ENCODE measurements at places on chromosomes 3 and 15.
A peak's percentile ranks its signal among the peaks of the same experiment; 100 is the strongest.

GRCh38 chr3:16143861-16144447 is 30.5 kb upstream of the GALNT15 start:
- DNase-seq = no peak
- no peak overlapping the region for H3K4me3 ChIP-seq
- H3K27ac ChIP-seq = no peak overlapping the region

DNA sequence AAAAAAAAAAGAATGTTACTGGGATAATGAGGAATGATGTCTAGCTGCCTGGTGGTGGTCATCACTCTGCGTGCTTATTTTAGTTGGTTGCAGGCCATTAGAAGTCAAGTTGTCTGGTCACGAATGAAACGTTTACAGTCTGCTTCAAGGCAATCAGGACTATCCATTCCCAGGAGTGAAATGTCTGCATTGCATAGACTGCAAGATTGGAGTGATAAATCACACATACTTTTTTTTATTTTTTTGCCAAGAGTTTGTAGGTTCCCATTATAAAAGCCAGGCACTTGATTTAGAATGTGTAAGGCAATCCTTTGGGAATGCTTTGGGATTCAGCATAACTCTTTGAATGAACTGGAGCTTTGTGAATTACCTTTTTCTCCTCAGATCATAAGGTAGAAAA is 132.3 kb downstream of the STAC start:
- H3K4me3 ChIP-seq = no peak overlapping the region
- H3K27me3 ChIP-seq = no peaks in the 10 kb centered on the region
- no peak overlapping the region for H3K27ac ChIP-seq
- no peak for DNase-seq

- H3K4me3 ChIP-seq = no peak overlapping the region
- H3K27me3 ChIP-seq = no peaks in the 10 kb centered on the region
- H3K4me1 ChIP-seq = no peaks in the 10 kb centered on the region
Observed at GRCh38 chr3:146189519-146190173, 28.7 kb upstream of the PLOD2 start.

DNA sequence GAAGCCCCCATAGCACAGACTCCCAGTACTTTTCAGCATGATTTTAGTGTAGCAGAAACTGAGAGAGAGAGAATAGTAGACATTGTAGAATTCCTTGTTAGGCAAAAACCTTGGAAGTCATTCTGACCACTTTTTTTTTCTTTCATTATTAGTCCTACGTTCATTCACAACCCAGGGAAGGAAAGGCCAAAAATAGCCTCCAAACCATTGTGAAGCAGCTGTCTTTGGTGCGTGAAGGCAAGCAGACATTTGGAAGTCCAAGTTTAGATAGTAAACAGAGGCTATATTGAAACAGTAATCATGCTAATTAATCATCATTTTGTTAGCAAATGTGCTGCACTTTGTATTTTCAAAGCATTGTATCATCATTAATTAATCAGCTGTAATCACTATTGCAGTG is 34.5 kb downstream of the CCDC54 start:
- H3K27ac ChIP-seq = no peak overlapping the region
- H3K4me3 ChIP-seq = no peak overlapping the region
- H3K4me1 ChIP-seq = no peaks in the 10 kb centered on the region
- H3K36me3 ChIP-seq = no peaks in the 10 kb centered on the region

- H3K4me3 ChIP-seq = no peak overlapping the region
- no peaks in the 10 kb centered on the region for H3K4me1 ChIP-seq
- no peaks in the 10 kb centered on the region for H3K27me3 ChIP-seq
- no peak overlapping the region for H3K27ac ChIP-seq
- DNase-seq = no peak
Observed at GRCh38 chr3:168113848-168114247, 18.1 kb upstream of the GOLIM4 start.

- H3K4me3 ChIP-seq = no peak overlapping the region
- H3K4me1 ChIP-seq = no peaks in the 10 kb centered on the region
- H3K27me3 ChIP-seq = no peaks in the 10 kb centered on the region
- no peak for DNase-seq
Observed at GRCh38 chr3:52783211-52783555, 5.8 kb downstream of the ITIH1 start.

DNA sequence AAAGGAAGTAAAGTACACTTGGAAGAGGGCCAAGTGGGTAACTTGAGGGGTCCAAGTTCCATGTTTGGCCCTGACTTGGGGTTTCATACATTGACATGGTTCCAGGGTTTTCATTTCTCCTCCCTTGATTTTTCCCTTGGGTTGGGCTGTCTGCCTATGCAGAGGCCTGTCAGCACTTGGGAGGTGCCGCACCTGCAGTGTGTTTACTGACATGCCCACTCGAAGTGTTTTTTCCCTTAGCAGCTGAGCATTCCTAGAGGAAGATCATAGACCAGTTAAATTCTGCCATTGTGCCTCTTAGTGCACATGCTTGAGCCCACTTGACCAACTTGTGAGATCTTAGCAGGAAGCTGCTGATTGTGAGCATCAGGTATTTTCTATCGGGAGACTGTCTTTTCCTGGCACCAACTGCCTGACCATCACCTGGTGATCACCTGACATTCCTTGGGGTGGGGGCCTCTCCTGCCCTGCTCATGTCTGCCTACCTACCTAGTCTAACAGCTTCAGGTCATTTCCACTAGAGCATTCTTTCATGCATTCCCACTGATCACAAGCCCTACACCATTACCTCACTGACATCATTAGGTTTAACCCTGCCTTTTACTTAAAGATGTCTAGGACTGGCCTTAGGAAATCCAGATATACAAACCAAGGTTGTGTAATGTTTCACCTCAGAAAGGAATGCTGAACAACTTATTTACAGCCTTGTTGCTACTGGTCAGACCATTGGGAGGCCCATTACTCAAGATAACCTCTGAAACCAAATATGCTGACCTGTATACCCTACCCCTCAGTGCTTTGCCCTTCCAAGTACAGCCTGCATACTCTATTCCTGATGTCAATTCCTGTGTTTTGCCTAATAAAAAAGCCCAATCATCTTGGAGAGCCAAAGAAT is 68.3 kb downstream of the CD47 start:
- H3K27me3 ChIP-seq = no peaks in the 10 kb centered on the region
- no peaks in the 10 kb centered on the region for H3K4me1 ChIP-seq
- no peak for DNase-seq
- H3K27ac ChIP-seq = no peak overlapping the region

GRCh38 chr3:115698851-115699591 is 75.7 kb downstream of the GAP43 start:
- H3K4me3 ChIP-seq = no peak overlapping the region
- no peak for DNase-seq
- H3K27me3 ChIP-seq = no peaks in the 10 kb centered on the region
- H3K36me3 ChIP-seq = no peaks in the 10 kb centered on the region
- no peak overlapping the region for H3K27ac ChIP-seq
- no peaks in the 10 kb centered on the region for H3K4me1 ChIP-seq

DNA sequence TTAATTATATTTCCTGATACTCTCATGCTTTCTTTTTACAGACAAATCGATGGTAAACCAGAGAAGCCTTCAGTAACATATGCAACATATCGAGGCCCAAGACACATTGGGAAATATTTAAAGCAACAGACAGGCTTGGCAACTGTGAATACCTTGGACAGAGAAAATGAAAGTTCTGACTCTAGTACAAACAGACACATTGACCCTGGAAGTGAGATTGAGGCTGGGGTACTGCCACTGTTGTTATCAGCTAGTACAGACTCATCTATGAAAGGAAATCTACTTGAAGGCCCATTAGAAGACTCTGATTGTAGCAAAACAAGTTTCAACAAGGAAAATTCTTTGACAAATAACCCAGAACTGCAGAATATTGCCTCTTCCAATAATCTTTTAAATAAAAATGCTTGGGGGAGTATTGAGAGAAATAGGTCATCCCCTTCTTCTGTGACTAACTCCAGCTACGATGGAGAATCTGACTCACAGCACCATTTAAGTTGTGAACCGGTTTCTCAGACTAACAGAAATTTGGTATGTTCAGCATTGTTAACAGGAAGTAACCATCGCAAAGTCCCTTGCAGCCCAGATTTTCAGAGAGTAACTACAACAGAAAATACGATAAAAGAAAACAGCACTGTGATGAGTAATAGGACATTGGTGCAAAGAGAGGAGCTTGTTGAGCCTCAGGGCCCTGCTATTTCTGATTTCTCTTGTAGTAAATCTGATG is 50.2 kb downstream of the CRYBG3 start:
- H3K27me3 ChIP-seq = no peaks in the 10 kb centered on the region
- H3K36me3 ChIP-seq = no peaks in the 10 kb centered on the region
- no peak for DNase-seq
- no peaks in the 10 kb centered on the region for H3K4me1 ChIP-seq

DNA sequence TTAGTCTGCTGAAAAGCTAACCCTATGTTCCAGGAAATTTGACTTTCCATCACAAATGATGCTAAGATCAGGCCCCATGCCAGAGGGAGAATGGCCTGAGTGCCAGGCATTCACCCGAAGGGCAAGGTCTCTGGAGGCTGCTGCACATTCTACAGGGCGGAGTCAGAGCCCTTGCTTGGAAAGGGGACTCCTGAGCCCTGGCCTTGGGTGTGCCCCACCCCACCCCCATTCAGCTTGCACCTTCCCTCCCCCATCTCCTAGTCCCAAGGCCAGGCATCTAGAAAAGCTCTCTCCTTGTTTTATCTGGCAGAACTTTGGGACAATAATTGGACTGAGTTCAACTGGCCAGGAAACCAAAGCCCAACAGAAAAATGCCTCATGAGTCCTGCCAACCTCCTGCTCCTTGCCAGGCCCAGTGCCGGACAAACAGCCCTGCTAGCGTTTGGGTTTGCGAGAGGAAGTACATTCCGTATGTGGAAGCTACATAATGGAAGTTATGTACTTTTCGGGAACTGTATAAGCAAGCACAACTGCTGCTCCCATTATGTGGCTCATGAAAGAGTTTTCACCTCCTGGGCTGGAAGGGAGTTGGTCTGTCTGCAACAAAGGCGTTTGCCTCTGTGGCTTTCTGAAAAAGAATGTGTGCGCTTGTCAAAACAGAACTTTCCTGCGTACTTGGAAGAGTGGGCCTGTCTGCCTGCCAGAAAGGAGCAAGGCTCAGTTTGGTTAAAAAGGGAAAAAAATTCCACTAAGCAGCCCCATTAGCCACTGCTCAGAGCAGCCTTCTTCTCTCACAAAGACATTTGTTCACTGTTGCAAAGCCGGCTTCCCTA is 321.5 kb upstream of the CTNNB1 start:
- no peak overlapping the region for H3K4me3 ChIP-seq
- H3K27ac ChIP-seq = peak overlapping the region; percentile 67
- no peaks in the 10 kb centered on the region for H3K27me3 ChIP-seq
- peaks cover 22% of the 10 kb centered on the region for H3K4me1 ChIP-seq

GRCh38 chr3:159789017-159789416 is 199.6 kb upstream of the IL12A start:
- no peak for DNase-seq
- H3K4me1 ChIP-seq = no peaks in the 10 kb centered on the region
- no peaks in the 10 kb centered on the region for H3K27me3 ChIP-seq
- H3K27ac ChIP-seq = no peak overlapping the region

DNA sequence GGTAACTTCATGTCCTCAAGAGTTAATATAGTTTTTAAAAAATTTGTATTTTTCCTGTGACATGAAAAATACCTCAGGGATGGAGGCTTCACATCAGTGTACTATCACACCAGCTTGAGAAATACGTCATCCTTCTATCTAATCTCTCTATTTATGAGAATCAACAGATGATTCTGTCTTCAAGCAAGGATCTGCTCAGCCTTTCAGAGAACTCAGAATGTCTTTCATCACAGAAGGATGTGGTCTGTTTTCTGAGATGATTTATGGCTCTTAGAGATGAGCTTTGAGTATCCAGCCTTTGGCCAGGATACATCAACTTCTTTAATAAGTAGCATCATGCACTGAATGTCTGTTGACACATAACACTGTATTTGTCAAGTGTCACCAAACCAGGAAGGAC is 193.9 kb downstream of the DTWD1 start:
- no peak overlapping the region for H3K27ac ChIP-seq
- no peak for DNase-seq
- no peaks in the 10 kb centered on the region for H3K4me1 ChIP-seq
- no peaks in the 10 kb centered on the region for H3K27me3 ChIP-seq
- no peaks in the 10 kb centered on the region for H3K36me3 ChIP-seq
- H3K4me3 ChIP-seq = no peak overlapping the region

DNA sequence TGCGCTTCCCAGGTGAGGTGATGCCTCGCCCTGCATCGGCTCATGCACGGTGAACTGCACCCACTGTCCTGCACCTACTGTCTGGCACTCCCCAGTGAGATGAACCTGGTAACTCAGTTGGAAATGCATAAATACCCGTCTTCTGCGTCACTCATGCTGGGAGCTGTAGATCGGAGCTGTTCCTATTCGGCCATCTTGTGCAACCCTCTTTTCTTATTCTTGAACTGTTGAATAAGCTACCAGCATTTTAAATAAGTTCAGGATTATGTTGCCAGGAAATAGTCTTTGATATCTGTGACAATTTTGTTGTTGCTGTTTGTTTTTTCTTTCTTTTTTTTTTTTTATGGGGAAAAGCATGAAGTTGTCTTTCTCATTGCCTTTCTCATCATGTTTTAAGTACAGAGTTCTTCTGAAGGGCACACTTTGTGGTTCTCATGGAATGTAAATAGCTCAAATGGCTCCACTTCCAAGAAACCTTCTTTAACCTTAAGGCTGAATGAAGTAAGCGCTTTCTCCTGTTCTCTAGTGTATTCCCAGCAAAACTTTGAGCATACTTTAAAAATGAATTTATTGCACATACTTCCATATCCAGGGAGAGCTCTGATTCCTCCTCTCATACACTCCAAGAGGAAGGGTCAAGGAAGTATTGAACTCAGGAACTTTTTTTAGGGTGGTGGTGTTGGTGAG is 468.0 kb upstream of the TBL1XR1 start:
- no peak for DNase-seq
- no peak overlapping the region for H3K27ac ChIP-seq
- H3K4me3 ChIP-seq = no peak overlapping the region

GRCh38 chr15:49023354-49023753 is 22.9 kb downstream of the SECISBP2L start:
- DNase-seq = no peak
- no peaks in the 10 kb centered on the region for H3K27me3 ChIP-seq
- no peak overlapping the region for H3K27ac ChIP-seq
- H3K36me3 ChIP-seq = no peaks in the 10 kb centered on the region

GRCh38 chr15:61518191-61518950 is 289.3 kb upstream of the RORA start:
- no peaks in the 10 kb centered on the region for H3K36me3 ChIP-seq
- no peak overlapping the region for H3K4me3 ChIP-seq
- no peak for DNase-seq
- H3K4me1 ChIP-seq = no peaks in the 10 kb centered on the region
